ENCODE measurements at places on chromosomes 3 and 15. TPM values are rescaled to one million over a fixed set of nuclear protein-coding genes. Genes with fewer than 3 reads are reported as not detected.

The GRAMD1C gene
- total RNA-seq, result 2.1 TPM

The FBXL2 gene
- total RNA-seq, result 16.2 TPM

The CNTN3 gene
- total RNA-seq, result 8.3 TPM

The BMF gene
- 9.5 TPM for total RNA-seq

The CLN6 gene
- total RNA-seq, result 5.6 TPM

The SLC6A20 gene
- total RNA-seq, result not detected

DNA sequence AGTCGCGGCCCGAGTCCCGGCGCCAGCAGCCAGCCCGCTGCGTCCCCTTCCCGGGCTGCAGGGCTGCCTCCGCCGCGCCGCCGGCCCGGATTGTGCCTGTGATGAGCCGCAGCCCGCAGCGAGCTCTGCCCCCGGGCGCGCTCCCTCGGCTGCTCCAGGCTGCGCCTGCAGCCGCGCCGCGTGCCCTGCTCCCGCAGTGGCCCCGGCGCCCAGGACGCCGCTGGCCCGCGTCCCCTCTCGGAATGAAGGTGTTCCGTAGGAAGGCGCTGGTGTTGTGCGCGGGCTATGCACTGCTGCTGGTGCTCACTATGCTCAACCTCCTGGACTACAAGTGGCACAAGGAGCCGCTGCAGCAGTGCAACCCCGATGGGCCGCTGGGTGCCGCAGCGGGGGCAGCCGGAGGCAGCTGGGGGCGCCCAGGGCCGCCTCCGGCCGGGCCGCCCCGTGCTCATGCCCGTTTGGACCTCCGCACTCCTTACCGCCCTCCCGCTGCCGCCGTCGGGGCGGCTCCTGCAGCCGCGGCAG, 1.2 kb downstream of the CHST2 start:
- DNase-seq, result peak; percentile 49

GRCh38 chr3:50675179-50676030, 678 bp downstream of the DOCK3 start:
- no peak for DNase-seq

- peak; percentile 26 for DNase-seq
Measured at GRCh38 chr3:141680620-141681389, 57.3 kb upstream of the RNF7 start.

GRCh38 chr3:150220799-150221198, 187.3 kb upstream of the TSC22D2 start:
- DNase-seq, result peak; percentile 32

DNA sequence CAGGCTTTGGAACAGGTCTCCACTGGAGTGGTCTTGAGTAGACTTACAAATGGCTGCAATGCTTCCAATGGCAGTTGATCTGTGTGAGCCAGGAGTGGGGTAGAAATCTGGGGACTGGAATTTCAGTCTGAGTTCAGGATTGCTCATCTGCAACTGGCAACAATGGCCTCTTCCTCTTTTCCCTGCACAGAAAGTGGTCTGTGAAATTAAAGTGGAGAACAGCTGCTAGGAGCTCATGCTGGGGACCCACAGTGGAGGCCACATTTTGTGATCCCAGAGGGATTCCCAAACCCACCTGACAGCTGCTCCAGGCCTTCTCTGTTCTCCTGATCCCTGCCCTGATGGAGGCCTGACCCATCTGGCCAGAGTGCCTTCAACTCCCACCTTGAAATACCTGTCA, 49.6 kb downstream of the CEMIP start:
- DNase-seq, result no peak

DNA sequence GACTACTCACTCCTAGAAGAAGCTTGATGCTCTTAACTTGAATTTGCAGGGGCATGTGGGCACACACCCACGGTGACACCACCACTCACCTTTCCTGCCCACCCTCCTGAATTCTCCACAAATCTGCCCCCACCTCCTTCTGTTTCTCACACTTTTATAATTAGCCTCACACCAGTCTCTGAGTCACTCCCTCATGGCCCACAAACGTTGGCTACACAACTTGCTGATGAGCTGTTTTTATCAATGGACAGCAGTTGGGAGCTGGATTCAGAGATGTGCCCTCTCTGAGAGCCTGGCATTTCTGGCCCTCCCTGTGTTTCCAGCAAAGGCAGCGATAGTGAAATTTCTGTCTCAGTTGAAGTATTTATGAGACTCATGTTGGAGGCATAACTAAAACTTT, 1.3 kb downstream of the COLQ start:
- DNase-seq, result no peak

- DNase-seq, result no peak
Measured at GRCh38 chr3:122233101-122233952, 49.9 kb downstream of the CASR start.

- DNase-seq, result no peak
Measured at GRCh38 chr3:87332789-87333188, 56.4 kb upstream of the POU1F1 start.

- no peak for DNase-seq
Measured at GRCh38 chr3:131217296-131217741, 164.3 kb upstream of the NUDT16 start.

DNA sequence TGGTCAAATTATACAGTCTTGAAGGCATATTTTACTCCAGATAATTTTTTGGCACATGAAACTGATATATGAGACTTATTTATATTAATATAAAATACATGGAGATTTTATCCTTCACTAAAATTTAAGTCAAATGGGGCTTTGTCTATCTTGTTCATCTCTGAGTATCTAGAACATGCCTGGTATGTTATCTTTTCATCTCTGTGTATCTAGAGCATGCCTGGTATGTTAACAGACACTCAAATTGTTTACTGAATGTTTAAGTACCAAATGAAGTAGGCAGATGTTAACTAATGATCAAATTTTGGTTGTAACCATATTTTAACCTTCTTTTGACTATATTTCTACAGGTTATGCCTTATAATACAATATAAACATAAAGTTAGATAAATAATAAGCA, 7.7 kb downstream of the GTF2A2 start:
- no peak for DNase-seq

Data from fibroblast of lung (primary cell).